ENCODE measurements at places on chromosomes 6 and 20.

GRCh38 chr6:51261691-51262090 is 443.0 kb downstream of the TFAP2B start:
- no peak for DNase-seq

DNA sequence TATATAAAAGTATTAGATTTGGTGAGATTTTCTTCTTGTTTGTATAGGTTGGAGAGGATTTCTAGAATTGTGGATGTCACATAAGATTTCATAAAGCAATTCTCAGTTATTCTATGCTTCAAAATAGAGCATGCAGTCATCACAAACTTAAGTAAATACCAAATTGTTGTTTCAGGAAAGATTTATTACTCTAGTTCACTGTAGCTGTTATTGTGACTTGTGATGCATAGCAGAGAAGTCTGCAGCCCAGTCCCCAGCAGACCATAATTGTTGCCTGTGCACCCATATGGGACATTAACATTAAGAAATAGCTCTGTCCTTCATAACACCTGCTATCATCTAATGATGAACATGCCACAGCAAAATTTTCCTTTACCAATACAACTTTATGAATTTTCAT is 228.0 kb upstream of the FAM83B start:
- no peak for DNase-seq

DNA sequence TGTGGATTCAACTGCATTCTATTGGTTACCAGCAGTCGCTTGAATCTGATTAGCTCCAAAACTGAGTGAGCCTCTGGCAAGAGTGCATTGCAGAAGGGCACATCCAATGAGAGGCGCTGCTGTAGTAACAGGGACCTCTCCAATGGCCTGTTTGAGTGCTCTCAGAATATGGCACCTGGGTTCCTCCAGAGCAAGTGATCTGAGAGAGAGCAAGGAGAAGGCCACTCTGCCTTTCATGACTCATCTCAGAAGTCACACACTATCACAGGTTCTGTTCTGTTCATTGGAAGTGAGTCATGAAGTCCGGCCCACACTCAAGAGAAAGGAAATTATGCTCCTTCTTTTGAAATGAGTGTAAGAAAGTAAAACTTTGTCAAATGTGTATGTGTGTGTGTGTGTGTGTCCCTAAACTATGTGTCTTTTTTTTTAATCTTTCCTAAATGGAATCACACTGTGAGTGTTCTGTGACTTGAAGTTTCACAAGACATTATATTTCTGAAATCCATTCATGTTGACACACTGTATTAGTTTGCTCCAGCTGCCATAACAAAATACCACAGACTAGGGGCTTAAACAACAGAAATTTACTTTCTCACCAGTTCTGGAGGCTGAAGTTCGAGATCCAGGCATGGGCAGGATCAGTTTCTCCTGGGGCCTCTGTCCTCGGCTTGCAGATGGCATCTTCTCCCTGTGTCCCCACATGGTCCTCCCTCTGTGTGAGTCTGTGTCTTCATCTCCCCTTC is 138.3 kb upstream of the CDYL start:
- DNase-seq: no peak

DNA sequence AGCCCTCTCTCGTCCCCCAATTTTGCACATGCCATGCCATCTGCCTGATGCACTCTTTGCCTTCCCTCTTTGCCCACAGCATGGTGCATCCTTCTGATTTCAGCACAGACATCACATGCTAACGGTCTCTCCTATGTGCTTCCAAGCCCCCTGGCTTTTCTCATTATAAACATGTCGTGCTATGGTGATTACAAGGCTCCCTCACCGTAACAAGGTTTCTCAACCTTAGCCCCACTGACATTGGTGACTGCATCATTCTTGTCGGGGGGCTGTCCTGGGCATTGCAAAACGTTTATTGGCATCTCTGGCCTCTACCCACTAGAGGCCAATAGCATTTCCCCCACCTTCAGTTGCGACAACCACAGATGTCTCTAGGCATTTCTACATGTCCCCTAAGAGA is 187.2 kb downstream of the TFAP2C start:
- DNase-seq: no peak

GRCh38 chr6:134802426-134803058 is 147.4 kb downstream of the ALDH8A1 start:
- no peak for DNase-seq

GRCh38 chr6:148455225-148455624 is 112.6 kb downstream of the SASH1 start:
- no peak for DNase-seq

- no peak for DNase-seq
Measured at GRCh38 chr6:38027685-38028373, 208.3 kb downstream of the ZFAND3 start.

GRCh38 chr6:35500782-35501181 is 3.9 kb upstream of the TEAD3 start:
- DNase-seq: no peak

GRCh38 chr6:35052694-35053565 is 88.2 kb downstream of the TCP11 start:
- DNase-seq: no peak

DNA sequence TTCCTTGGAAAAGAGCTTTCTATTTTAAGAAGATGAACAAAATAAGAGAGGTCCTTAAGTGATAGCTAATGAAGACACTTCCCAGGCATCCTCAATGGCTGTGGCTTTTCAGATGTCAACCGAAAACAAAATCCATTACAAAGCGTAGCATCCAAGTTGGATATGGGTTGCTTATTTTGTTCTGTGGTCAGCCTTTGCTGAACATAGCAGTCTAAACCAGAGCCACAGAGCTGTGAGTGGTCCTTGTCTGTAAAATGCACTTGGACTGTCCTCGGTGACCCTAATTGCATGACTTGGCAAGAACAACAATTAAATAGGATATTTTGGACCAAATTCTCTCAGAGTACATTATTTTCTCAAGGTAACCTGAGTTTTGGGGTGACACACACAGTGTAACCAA is 10.4 kb upstream of the BFSP1 start:
- no peak for DNase-seq

GRCh38 chr6:548517-548916 is 108.4 kb downstream of the HUS1B start:
- no peak for DNase-seq

DNA sequence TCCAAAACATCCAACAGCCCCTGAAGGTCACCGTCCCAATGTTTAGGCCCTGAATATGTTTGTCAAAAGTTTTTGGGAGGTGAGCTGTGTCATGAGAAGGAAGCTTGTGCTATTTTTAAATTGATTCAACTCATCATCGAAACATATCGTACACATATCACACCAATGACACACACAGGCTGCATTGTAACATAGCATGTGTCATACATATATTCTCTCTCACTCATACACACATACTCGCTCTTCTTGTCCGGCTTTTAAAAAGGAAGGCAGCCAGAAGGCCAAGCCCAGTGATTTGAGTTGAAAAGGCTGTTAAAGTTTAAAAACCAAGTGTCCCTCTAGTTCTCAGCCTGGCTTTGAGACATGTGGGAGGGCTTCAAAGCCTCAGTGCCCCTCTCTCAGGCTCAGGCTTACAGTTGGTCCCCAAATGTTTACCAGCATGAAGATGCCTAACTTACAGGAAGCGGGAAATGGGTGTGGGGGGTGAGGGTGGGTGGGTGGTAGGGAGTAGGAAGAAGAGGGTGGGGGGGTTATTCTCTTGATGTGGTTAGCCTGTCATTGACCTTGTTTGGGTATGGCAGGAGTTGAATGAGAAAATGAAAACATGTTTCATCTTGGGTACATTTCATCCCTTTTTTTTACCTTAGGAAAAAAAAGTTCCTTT is 3.3 kb upstream of the PRDM1 start:
- DNase-seq: no peak

DNA sequence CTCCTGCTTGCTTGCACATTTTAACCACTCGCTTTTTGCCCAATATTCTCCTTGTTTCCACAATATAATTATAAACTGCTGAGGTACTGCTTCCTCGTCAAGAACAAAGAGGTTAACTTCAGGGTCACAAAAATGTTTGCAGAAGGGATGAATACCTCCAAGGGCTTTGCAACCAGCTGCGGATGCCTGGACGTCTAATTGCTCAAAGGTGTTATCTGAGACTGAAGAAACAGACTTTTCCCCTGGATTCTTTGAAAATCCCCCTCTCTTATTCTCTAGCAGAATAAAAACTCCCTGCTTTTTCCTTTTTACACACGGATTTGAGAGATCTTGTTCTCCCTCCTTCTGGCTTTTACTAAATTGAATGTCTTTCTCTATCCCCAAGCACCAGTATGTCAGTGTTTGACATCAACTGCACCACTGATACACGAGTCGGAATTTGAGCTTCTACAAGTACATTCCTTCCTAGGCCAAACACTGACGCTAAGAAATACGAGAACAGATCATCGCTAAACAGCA is 336 bp upstream of the SMPDL3A start:
- no peak for DNase-seq

DNA sequence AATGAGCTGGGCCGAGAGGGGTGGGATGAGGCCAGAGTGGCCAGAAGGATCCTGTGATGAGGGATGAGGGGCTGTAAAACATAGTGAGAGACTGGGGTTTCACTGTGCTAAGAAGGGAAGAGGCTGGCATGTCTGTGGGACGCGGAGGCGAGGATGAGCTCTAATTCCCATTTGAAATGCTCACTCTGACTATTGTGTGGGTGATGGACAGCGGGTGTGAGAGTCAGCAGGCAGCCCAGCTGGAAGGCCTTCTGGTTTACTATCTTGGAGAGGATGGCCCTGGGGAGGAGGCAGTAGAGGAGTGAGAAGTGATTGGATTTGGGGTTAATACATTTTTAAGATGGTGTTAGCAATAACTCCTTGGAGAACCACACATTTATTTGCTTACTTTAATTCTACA is 9.5 kb upstream of the MICA start:
- DNase-seq: no peak

- no peak for DNase-seq
Measured at GRCh38 chr6:56232436-56232835, 14.9 kb downstream of the COL21A1 start.

DNA sequence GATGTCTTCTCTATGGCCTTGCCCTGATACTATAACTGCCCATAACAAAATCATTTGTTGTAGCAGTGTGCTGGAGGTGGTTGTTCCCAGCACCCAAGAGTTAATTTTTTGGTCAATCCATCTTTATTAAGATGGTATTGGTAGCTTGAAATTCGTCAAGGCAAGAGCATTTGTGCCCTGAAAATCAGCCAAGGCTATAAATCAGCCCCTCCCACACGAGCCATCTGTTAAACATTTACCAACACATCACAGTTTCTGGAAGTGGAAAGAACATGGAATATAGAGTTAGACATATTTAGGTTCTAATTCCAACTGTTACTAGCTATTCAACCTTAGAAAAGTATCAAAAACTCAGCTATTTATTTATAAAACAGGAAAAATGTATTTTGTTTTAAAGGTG is 888.4 kb upstream of the GJE1 start:
- DNase-seq: no peak

DNA sequence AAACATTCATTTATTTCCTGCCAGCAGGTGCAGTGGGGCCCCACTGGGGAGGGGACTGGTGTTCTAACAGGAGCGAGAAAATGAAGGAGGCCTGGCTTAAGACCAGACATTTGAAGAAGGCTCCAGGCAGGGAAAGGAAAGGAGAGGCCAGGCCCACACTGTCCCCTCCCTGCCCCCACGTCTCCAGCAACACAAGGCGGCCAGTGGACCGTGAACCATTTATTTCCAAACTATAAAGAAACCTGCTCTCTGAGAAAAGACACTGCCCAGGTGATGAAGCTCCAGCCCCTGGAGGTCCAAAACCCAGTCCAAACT is 41.4 kb upstream of the CDH22 start:
- DNase-seq: peak; percentile 38

- no peak for DNase-seq
Measured at GRCh38 chr6:4434655-4435054, 299.3 kb upstream of the ECI2 start.

GRCh38 chr6:17688481-17688880 is 18.2 kb downstream of the NUP153 start:
- DNase-seq: no peak
